ENCODE measurements at places on chromosomes 3 and 15.

DNA sequence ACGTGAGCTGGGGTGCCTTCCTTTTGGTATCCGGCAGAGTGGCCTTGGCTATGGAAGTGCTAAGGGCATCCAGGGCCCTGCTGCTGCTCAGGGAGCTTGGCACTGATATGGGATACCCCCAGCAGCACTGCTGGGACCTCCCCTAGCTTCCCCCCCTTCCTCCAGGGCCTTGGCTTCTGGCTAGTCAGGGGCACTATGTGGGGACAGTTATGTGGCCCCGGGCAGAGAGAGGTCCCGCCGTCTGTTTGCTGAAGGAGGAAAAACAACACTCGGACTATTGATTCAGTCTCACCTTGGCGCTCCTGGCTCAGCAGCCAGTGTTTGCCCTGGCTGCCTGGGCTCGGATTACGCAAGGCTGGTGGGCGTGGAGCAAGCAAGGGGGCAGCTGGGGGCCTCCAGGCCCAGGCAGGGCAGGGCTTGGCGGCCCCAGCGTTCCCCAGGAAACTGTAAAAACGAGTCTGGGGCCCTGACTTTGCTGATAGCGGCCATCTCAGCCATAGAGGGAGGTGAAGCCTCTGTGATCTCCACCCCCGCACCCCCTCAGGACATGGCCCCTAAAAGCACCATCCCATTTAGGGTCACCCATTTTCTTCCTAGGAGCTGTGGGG, 5.7 kb downstream of the FURIN start:
- DNase-seq, result no peak

- DNase-seq, result peak; percentile 89
Measured at GRCh38 chr3:45011756-45012508, 14.2 kb upstream of the CLEC3B start.

DNA sequence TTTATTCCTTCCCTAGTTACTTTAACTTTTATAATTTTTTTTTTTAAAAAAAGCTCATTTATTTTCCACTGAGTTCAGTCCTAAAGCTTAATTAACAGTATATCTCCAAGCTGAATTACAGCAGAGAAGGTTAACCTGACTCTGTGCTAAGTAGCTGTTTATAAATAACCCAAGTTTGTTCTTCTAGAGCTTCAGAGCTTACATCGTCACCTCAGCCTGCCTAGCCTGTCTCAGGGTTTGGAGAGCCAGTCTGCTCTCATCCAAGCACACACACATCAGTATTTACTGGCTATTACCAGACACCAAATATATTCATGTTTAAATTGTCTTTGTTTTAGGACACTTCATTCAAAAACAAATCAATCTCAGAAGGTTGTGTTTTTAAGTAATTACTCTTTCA, 154.9 kb downstream of the CDIN1 start:
- DNase-seq, result no peak

DNA sequence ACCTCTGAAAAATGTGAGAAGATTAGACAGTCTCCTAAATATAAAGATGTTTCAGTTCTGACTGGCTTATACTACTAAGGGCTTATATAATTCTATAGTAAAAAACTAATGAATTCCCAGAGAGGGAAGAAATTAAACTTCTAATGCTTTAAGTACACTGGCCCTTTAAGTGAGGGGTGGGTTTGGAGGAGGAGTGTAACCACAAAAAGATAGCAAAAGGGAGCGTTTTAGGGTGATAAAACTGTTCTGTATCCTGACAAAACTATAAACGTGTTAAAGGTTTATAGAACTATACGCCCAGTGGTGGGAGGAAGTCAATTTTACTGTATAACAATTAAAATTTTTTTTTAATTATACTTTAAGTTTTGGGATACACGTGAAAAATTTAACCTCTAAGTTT, 45.8 kb downstream of the CEP152 start:
- no peak for DNase-seq

DNA sequence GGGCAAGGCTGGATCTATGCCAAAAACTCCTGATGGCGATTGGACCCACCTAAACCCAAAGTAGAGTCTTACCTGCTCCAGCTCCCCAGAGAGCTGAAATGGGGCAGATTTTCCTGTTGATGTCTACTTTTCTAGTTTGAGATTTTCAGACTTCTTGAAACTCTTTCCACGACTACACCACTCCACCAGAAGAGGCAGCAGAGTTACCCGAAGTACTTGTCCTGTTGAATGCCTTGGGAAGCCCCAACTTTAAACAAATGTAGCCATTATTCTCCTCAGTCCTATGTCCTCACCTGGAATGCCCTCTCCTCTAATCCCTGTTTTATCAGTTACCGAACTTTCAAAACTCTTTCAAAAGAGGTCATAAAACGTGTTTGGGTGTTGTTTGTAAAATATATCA, 843.8 kb downstream of the VGLL3 start:
- no peak for DNase-seq
